H7 (cell line): ENCODE measurements at places on chromosomes 4 and X. TPM values are rescaled to one million over a fixed set of nuclear protein-coding genes. Genes with fewer than 3 reads are reported as not detected.

DNA sequence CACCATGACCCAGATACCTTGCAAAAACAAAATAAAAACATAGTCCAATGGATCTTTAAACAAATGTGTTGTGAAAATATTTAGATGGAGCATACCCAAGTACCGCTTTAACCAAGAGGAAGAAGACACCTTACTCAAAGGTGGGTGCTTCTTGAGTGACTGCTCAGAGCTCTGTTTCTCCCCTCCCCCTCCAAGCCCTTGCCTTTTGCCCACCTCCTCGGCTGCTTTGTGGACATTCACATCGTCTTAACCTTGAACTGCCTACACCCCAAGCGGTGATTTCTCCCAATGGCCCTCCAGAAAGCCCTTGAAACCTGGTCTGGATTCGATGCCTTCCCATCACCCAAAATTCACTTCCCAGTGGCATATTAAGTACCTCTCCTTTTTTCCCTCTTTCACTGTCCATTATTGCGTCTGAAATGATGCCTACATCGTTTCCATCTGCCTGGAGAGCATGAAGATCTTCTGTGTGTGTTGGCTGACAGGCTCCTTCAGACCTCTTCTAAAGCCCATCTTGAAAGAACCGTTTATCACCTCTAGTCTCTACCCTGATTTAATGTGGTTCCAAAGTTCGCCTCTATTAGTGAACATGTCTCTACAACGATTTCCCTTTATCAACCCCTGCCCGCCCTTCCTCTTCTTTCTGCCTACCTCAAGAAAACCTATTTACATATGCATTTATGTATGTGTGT, 968 bp downstream of the GPRIN3 start:
- DNase-seq: no peak

GRCh38 chr4:148089624-148090023, 352.6 kb downstream of the NR3C2 start:
- no peak for DNase-seq

DNA sequence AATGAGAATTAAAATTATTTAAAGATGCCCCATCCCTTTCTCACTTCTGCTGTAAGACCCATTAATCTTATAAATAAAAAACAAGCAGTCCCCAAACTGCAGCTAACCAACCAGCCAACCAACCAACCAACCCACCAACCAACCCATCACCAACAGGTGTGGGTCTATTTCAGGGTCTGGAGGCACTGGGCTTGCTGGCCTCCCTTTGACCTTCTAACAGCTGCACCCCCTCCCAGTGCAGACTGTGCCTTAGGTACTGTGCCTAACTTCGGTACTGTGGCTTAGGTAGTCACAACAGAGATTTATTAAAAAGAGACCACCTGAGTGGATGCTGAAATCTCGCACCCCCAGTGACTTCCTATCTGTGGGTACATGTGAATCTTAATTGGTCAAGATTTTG, 128.1 kb downstream of the SORBS2 start:
- DNase-seq: no peak

GRCh38 chr4:175833574-175834311, 21.7 kb upstream of the GPM6A start:
- DNase-seq: no peak

Gene OPRPN
- total RNA-seq: not detected in 2 replicates
